ENCODE measurements at places on chromosomes 5 and 9.

DNA sequence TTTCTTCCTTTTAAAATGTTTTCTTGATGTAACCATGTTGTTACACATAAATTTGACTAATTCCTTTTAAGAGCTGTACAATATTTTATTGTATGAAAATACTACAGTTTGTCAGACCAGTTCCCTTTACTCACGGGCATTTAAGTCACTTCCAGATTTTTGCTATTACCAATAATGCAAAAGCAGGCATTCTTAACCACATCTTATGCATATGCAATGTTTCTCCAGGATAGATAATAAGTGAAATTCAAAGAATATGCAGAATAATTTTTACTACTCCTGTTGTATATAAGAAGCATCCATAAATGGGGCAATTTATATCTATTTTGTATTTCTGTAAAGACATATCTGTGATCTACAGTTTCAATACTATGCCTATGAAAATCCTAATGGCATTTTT, 77.3 kb downstream of the FNIP1 start:
- no peak for DNase-seq

DNA sequence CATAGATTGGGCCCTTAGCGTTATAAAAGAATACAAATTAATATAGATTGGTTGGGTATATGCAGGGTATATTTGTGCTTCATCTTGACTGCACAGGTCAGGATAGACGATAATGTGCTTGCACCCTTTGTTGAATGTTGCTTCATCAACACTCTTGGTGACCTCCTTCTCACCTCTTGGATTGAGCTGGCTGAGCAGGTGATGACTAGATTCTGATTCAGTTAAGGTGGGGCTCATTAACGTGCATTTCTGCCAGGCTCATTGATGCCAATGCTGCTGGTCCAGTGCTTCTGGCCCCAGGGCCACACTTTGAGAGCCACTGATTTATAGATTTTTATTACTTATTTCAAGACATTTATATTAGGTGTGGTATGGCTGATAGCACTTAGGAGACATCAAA, 27.7 kb downstream of the PCSK5 start:
- DNase-seq: peak; percentile 88

- peak; percentile 16 for DNase-seq
Observed at GRCh38 chr5:171606414-171607024, 179.1 kb upstream of the SMIM23 start.

DNA sequence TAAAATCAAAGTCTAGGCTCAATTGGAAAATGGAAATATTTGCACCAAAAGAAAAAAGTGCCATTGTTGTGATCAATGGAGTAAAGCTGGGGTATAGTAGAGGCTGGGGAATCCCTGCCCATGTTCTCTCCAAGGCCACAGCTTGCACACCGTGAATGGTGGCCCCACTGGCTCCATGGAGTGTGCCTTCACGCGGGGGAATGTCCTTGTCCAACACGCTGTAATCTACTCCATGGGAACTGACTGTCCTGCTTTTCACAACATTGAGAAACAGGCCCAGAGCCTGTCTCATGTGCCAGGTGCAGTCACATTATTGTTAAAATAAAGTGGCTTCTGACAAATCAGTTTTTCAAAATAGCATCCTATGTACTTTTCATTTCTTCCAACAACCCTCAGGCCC, 33.1 kb upstream of the ITGA2 start:
- no peak for DNase-seq

DNA sequence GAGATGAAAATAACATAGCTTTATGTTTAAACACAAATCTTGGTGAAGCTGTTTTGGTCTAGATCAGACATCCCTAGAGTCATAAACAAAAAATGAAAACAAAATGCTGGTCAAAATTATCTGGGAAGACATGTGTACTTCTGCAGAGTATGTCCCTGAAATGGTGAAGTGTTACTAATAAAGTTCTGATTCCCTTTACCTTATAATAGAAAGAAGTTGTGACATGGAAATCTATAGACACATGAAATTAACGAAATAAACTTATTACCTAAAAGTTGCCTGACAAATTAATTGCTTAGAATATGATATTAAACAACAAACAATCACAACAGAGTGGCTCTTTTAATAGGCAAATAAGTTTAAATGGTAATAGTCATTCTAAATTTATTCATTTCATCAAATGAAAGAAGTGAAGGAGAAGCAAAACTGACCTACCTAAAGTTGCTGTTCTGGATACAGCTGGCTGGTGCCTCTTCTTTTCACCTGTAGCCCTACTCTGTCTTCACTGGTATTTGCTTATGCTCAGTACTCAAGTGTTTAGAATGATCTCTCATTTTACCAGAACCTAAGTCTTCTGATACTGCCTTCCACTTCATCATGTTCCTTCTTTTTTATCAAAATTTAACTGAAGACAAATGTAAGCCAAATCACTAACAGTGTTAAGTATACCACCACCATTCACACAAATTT, 38.8 kb downstream of the FNIP1 start:
- DNase-seq: no peak

DNA sequence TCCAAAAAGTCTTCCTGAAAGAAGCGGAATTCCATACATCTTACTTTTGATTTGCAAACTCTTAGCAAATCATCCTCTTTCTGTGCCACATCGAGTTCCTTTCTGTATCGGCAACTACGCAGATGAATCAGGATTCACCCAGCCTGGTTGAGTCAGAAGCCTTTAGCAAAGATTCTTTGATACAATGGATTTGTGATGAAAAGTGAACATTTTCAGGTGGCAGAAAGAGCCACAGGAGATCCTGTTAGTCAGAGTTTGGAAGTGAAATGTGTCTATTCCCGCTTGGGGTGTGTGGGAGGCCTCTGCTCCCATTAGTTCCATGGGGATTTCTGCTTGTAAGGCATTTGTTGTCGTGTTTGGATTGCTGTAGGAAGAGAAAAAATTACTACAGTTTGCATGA, 351.8 kb upstream of the WWC1 start:
- DNase-seq: no peak

DNA sequence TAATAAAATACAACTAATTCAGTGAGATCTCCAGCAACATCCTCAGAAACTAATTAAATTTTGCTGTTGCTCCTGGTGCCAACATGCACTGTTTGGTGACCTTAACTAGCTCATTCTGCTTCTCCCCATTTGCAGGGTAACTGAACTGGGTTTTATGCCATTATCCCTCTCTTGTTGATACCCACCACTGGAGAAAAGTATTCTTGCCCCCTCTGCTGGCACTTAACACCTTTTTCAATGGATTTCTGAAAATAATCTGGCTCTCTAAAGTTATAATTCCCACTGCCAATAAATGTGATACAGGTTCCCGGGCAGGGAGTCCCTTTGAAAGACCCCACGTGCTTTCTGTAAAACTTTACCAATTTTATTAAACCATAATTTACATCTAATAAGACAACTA, 394.3 kb downstream of the OSTF1 start:
- DNase-seq: no peak

- DNase-seq: no peak
Observed at GRCh38 chr9:133115604-133116345, 5.3 kb downstream of the RALGDS start.

DNA sequence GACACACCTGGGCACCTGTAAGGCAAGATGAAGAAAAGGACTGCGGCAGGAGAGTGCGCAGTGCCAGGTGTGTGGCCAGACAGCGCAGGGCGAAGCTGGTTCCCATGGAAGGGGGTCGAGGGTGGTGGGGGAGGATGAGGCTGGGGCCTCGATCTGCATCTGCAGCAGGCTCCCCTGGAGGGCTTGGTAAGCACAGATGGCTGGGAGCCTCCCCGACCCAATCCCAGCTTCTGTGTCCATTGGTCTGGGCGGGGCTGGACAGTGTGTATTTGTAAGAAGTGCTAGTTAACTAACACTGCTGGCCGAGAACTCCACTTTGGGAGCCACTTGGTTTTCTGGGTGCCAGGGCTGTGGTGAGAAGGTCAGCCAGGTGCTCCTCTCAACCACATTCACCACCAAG, 385.1 kb upstream of the IRX1 start:
- DNase-seq: no peak

- no peak for DNase-seq
Observed at GRCh38 chr5:75053054-75053303, 621 bp upstream of the GCNT4 start.

- DNase-seq: no peak
Observed at GRCh38 chr9:2317591-2317990, 302.4 kb downstream of the SMARCA2 start.

- DNase-seq: no peak
Observed at GRCh38 chr5:30878746-30879145, 314.7 kb upstream of the CDH6 start.

- peak; percentile 4 for DNase-seq
Observed at GRCh38 chr5:15021266-15022046, 149.9 kb upstream of the ANKH start.

- no peak for DNase-seq
Observed at GRCh38 chr9:18479405-18479804, 5.5 kb downstream of the ADAMTSL1 start.

DNA sequence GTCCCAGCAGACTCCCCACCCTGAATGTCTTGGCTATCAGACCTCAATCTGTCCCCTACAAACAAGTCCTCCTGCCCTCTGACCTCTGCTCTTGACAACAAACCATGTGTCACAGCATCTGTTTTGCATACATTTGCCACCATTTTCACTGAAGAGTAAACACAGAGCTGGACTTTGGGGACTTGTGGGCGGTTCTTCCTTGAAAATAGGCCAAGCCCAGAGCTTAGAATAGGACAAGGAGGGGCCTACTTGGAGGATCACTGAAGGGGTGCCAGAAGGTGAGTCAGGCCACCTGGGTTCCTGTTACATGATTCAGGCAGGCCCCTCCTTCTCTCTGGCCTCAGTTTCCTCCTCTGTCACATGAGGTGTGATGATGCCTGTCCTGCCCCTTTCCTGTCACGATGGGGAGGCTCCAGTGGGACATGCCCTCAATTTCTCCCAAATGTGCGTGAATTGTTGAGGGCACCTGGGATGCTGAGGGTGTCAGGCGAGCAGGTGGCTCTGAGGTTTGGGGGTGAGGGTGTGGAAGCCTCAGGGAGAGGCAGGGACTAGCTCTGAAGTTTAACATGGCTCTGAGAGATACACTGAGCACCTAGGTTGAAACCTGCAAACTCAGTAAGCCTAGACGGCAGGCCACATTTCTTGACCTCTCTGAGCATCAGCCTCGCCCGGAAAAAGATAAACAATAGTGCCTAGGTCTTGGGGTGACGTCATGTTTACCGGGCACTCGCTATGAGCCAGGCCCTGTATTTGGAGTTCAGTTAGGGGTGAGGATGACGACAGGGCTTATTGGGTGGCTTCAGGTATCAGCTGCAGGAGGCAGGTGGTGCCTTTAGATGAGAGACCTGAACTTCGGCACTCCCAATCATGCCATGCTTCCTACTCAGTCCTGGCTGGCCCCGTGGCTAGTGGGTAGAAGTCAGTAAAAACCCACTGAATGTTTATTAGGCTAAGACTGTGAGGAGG, 107.6 kb upstream of the PITX1 start:
- DNase-seq: no peak

GRCh38 chr9:9951556-9952160, 661.1 kb downstream of the PTPRD start:
- no peak for DNase-seq

DNA sequence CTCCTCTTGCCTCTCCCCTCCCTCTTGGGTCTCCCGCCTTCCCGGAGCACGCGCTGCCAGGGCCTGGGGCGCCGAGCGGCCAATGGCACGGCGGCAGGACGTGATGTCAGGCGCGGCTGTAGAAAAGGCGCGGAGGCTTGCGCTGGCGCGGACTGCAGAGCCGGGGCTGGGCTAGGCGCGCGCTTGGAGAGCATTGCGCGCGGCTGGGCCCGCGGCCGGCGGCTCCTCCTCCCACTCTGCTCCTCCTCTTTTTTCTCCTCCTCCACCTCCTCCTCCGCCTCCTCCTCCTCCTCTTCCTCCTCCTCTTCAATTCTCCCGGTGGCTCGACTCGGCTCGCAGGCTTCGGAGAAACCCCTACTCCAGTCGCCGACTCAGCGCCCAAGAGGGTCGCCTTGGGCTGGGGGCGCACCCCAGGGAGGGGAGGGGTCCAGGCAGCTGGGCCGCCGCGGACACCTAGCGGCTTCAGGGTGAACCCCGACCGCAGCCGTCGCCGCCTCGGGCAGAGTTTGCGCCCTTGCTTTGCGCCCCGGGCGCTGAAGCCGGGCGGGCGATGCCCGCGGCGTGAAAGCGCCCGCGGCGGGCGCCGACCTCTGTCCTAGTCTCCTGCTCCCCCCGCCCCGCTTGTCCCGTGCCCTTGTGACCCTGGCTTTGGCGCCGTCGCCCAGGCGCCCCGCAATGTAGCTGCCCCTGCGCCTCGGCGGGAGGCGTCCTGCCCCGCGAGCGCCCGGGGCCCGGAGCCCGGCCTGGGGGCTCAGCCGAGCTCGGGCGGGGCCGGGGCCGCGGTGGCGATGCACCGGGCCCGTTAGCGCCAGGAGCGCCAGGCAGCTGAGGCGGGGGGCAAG, at the start of gene LHX2:
TSS of gene LHX2 (plus strand) at position 309 of the 842 bp plus-strand sequence. CDS start 581 bp downstream, outside the sequence.
- DNase-seq: peak; percentile 94

DNA sequence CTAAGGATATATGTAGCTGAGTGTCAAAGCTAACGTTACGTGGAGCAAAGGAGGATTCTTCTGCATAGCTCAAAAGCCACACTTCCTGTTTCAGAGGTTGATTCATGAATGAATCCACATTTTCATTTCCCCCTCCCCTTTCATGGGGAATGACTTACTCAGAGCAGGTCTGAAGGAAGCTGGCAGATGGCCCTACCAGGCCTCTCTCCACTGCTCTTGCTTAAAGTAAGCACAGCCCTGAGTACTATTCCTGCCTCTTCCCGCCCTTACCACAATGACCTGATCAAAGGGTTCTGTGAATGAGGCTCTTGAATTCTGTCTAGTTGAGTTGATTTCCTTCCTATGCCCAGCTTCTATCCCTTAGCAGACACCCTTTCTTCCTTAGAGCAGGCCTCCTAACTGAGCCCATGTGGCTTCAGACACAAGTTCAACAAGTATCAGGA, 6.3 kb downstream of the IGIP start:
- no peak for DNase-seq

DNA sequence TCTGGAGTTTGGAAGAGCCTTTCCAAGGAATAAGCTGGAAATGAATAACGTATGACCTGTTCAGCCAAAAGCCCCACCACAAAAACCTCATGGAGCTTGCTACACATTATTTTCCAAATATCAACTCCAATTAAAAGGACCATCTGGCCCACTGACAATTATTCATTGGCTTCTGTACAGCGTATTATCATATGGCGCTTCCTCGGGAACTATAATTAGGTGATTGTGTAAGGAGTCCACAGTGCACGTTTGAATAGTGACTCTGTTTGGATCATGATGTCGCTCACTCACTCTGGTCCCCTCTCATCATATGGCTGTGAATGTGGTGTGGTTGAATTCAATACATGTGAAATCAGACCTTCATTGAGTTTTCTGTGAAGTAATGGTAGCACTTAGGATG, 52.1 kb downstream of the GDNF start:
- no peak for DNase-seq

GRCh38 chr5:179908528-179908927, 831 bp upstream of the TBC1D9B start:
- no peak for DNase-seq

GRCh38 chr5:16104961-16105360, 74.6 kb downstream of the MARCHF11 start:
- DNase-seq: no peak

DNA sequence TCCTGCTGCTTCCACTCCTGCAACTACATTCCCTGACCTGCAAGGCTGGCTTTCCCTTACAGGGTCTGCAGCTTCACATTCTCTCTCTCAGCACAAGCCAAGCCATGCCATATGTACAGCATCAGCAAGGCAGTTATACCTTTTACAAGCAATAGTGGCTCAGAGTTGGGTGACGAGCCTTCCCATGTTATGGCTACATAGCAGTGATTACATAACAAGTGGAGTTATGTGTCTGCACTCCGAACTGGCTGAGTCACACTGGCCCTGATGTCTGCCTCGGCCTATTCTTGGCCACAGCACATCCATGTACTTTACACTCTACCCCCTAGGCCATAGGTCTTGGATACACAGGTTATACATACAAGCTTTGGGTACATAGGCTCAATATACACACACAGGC, 52.0 kb upstream of the SNCAIP start:
- DNase-seq: no peak

Data from Caki2 (cell line).